ENCODE measurements at places on chromosomes 6 and 20.

- no peak for DNase-seq
Observed at GRCh38 chr6:126873351-126873750, 245.1 kb upstream of the RSPO3 start.

DNA sequence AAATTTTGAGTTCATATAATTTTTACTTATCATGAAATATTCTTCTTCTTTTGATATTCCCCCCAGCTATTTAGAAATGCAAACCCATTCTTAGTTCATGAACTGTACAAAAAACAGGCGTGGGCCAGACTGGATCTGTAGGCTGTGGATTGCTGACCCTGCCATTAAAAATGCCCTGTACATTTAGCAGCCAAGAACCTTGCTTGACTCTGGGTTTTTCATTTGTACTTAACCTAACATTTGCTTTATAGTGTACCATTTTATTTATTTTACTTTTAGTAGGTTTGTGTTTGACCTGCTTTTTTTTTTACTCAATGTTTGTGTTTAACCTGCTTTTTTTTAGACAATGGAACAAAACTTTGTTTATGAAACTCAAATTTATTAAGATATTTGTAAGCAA, 14.9 kb downstream of the CD109 start:
- no peak for DNase-seq

GRCh38 chr20:17620371-17621228, 50.7 kb downstream of the DSTN start:
- no peak for DNase-seq

DNA sequence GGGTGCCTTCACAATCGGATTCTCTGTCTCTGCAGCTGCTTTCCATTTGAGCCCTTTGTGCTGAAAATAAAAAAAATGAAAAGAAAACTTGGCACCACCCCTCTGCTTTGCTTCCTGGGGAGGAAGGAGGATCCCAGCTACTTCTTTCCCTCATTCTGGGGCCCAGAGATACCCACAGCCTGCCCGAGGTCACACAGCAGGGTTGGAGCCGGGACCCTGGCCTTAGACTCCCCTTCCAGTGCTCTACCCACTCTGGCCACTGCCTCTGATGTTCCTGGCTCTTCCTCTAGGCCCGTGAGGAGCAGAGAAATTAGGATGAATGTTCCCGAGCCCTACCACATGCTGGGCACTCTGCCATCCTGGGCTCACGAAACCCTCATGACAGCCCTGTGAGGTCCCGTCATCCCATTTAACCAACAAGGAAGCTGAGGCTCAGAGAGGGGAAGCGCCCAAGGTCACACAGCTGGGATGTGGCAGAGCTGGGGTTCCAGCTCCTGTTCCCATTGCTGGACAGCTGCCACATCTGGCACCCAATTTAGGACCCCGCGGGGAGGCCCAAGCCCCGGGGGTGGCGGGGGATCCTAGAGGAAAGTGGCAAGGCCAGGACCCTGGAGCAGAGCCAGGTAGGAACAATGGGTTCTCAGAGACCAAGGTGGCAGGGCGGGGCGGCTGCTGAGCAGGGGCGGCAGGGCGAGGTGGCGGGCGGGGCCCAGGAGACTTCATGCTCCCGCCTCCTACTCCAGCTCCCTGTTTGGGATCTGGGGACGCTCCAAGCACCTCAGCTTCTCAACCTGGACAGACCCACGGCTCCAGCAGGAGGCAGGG, 76.6 kb downstream of the CEBPB start:
- DNase-seq: no peak

DNA sequence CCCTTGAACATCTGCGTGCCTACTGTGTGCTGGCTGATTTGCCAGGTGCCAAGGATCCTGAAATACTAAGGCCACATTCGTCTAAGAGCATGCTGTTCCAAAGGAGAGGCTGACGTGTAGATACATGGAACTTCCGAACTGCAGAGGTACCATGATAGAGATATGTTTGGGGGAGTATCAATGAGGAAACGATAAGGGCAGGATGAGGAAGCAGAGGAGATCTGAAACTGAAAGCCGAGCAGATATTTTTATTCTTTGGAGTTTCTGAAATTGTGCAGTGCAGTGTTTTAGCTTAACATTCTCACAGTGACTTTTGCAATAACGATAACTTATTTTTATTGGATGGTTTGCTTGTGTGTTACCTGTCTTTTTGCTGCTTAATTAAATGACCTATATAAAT, 24.3 kb downstream of the BMP6 start:
- DNase-seq: no peak

DNA sequence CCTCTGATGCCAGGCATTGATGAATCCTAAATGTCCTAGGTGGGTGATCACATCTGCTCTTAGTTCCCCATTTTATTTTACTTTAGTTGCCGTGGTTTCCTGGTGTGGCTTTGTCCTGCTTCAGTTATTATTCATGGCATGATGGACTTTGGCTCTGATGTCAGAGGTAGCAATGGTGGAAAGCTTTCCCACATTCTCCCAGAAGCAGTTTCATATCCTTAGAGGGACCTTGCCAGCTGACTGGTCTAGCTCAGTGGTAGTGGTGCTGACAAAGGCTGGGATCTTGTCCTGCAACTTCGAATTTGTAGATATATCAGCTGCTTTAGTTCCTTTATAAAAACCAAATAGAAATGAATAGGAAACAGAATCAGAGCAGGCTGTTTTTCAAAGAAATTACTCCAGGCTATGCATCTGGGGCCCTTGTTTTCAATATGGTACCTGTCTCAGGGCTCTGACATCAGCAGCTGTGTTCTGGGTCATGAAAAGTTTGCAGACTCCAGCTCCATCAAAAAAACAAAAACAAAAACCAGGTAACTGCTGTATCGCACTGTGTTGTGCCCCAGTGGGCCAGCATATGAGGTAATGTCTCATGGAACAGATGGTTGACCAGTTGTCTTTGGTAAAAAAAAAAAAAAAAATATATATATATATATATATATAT, 133.7 kb downstream of the PLCB4 start:
- DNase-seq: no peak

DNA sequence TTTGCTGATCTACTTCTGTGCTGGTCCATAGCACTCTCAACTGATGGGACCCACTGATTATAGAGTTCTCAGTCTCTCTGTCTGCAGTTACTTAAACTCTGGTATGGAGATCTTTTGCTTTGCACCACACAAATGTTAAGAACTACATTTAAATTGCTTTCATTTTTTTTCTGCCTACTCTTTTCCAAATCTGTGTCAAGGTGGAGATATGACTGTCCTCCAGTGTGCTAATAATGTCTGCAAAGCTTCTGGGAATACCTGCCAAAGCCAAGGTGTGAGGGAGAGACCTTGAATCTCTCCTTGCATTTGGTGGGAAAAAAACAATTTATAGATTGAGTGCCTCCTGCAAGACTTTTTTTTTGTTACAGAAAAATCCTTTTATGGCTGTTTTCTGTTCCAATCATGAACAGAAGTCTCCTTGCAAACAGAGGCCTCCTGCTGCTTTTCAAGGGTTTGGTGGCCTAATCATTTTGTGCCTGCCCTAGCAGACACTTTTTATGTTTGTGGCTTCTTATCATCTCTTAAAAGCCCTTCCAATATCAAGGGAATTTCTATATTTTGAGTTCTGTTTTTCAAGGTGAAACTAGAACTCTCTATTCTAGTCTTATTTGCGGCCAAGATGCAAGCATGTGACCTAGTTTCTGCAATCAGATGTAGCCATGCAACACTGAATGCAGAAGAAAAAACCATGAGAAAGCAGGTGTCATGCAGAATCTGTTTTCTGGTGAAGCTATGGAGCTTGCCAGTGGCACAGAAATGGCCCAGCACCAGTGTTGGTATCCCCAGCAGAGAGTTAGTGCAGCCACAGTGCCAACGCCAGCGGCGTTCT, 23.2 kb upstream of the AKIRIN2 start:
- DNase-seq: no peak

- DNase-seq: peak; percentile 16
Observed at GRCh38 chr6:112579601-112580000, 232.5 kb downstream of the RFPL4B start.

- DNase-seq: no peak
Observed at GRCh38 chr6:15464211-15464725, 198.6 kb downstream of the DTNBP1 start.

DNA sequence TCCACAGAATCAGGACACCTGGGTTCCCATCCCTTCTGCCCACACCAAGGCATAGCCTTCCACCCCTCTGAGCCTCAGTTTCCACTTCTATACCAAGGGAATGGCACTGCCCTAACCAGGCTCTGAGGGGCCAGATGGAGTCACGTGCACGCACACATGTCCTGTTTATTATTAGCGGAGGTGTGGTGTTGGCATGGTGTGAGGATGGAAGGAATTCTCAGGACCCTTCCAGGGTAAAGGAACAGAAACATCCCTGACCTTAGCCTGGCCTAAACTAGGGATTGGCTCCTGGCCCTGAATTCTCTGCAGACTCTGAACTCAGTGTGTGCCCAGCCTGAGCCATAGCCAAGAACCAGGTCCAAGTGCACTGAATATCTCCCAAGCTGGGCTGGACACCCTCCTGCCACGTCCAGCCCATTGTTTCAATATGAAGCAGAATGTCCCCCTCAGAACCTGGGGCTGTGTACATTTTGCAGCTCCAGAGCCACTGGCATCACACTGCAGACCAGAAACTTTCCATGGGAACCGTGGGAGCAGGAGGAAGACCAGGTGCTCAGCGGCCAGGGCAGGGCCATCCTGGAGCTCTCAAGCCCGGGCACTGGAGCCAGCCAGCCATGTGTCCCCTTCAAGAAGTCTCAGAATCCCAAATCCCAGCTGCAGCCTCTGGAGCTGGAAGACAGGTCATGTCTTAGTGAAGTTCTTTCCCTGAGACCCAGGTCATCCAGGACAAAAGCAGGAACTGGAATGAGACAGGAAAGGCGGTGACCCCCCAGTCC, 208.4 kb downstream of the ANKRD60 start:
- DNase-seq: no peak

DNA sequence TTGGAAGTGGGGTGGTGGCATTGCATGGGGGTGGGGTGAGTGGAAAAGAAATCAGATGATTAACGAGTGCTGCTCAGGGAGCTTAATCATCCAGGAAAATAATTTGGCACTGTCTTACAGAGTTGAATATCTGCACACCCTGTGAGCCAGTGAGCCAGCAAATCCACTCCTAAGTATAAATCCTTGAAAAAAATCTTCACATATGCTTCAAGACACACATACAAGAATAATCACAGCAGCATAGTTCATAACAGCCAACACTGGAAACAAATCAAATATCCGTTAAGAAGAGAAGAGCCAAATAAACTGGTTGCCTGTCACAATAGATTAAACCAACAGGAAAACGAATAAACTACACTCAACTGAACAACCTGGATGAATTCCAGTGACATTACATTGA, 62.8 kb downstream of the SAMD3 start:
- DNase-seq: no peak

GRCh38 chr20:46559685-46560440, 9.4 kb upstream of the OCSTAMP start:
- no peak for DNase-seq

- no peak for DNase-seq
Observed at GRCh38 chr6:79048611-79049010, 29.4 kb downstream of the PHIP start.

GRCh38 chr6:29723666-29724588, 693 bp downstream of the HLA-F start:
- no peak for DNase-seq

Data from NCI-H446 (cell line).